ENCODE measurements at places on chromosomes 16 and 17.

DNA sequence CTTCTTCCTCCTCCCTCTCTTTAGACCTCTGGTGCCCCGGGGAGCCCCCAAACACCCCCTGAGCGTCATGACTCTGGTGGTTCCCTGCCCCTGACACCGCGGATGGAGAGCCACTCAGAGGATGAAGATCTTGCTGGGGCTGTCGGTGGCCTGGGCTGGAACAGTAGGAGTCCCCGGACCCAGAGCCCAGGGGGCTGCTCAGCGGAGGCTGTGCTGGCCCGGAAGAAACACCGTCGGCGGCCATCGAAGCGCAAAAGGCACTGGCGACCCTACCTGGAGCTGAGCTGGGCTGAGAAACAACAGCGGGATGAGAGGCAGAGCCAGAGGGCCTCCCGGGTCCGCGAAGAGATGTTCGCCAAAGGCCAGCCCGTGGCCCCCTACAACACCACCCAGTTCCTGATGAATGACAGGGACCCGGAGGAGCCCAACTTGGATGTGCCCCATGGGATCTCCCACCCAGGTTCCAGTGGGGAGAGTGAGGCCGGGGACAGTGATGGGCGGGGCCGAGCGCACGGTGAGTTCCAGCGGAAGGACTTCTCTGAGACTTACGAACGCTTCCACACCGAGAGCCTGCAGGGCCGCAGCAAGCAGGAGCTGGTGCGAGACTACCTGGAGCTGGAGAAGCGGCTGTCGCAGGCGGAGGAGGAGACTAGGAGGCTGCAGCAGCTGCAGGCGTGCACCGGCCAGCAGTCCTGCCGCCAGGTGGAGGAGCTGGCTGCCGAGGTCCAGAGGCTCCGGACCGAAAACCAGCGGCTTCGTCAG is 7.5 kb downstream of the HEXIM2 start:
- DNase-seq, result no peak

- DNase-seq, result no peak
Observed at GRCh38 chr16:4699046-4699556, 5.7 kb downstream of the NUDT16L1 start.

DNA sequence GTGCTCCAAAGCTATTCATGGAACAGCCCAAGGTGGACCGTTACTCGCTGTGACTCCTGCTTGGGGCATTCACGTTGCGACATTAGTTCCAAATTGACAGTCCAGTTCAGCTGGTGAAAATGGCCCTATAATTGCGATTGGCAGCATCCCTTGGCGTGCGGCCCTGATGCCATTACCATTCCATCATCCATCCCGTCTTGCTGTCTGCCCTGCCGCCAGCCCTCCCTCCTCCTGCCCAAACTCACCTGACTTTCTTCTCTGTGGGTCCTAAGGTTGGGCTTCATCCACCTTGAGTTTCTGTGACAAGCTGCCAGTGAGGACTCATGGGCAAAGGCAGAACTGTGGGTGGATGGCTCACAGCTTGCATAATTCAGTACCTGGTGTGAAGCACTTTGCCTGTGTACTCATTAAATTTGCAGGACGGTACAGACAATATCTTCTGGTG is 104.6 kb downstream of the RPTOR start:
- no peak for DNase-seq

- no peak for DNase-seq
Observed at GRCh38 chr16:17633181-17633951, 162.6 kb upstream of the XYLT1 start.

GRCh38 chr17:61155590-61156237 is 243.9 kb upstream of the TBX2 start:
- DNase-seq, result no peak

DNA sequence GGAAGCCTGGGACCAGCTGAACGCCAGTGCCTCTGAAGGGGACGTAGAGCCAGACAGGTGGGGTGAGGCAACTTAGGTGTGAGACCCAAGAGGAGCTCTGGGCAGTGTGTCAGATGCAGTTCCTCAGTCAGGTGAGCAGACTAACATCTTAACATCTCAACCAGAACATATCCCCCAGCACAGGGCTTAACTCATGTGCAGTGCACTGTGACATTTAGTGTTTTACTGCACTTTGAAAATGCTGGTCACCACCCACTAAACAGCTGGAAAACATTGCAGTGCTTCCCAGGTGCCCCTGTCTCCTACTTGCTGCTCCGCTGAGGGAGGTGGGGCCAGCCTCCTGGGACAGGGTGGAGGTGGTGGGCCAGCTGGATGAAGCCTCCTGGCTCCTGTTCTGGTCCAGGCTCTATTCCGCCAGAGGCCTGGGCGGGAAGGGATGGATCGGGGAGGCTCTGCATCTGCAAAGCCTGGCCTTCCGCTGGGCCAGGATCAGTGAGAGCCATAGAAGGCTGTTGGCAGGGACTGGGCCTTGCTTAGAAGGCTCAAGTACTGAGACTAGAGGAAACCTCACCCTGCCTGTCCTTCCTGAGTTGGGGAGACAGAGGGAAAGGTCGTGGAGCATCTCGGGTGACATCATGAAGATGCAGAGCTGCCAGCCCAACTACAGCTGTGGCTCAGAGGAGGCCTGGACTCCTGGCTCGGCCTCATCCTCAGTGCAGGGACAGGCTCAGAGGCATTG is 7.9 kb upstream of the MRC2 start:
- no peak for DNase-seq

GRCh38 chr17:30326809-30327208 is 7.0 kb downstream of the TMIGD1 start:
- DNase-seq, result no peak

- DNase-seq, result no peak
Observed at GRCh38 chr17:27446569-27447301, 9.5 kb upstream of the KSR1 start.

DNA sequence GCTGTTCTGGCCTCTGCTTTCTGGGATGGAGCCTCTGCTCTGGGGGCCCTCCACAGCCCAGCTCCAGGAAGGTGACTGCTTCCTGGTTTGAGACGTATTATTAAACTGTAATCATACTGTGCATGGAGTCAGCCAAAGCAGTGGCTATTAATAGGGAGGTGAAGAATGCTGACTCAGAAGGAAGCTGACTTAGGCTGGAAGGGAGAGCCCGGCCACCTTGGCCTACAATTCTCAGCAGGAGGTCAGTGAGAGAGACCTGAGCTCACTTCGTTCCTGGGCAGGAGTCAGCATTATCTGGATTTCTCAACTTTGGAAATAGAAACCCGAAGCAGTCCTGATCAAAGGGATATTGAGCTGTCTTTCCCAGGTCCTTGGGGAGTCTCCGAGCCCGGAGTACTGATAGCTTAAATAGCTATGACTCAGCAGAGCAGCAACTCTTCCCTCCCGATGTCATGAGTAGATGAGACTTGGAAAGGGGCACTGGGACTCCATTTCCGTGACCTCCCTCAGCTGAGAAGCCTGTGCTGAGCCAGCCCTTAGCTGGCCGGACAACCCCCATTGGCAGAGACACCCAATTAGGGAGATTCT is 91.8 kb downstream of the YPEL2 start:
- no peak for DNase-seq

All from activated T-helper 1 cell treated with anti-CD3 and anti-CD28 coated beads, Interleukin-2, amount 50 U/mL, for 16 hours (primary cell).